ENCODE measurements at places on chromosomes 4 and X.

DNA sequence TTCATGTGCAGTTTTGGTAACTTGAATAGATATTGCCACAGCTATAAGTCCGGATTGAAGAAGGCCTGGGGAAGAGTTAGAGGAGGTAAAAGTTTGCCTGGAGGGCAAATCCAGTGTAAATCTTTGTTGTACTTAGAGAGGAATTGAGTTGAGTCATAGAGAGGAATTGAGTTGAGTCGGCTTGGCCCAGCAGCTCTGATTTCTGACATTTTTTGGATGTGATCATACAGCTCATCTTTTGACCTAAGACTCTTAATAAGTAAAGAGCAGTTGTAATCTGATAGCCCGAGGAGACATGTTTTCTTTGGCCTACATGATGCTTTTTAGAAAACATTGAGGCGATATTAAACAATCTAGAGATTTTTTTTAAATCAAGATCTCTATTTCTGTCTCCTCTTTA lies 3.9 kb downstream of the KIT start:
- DNase-seq: no peak

DNA sequence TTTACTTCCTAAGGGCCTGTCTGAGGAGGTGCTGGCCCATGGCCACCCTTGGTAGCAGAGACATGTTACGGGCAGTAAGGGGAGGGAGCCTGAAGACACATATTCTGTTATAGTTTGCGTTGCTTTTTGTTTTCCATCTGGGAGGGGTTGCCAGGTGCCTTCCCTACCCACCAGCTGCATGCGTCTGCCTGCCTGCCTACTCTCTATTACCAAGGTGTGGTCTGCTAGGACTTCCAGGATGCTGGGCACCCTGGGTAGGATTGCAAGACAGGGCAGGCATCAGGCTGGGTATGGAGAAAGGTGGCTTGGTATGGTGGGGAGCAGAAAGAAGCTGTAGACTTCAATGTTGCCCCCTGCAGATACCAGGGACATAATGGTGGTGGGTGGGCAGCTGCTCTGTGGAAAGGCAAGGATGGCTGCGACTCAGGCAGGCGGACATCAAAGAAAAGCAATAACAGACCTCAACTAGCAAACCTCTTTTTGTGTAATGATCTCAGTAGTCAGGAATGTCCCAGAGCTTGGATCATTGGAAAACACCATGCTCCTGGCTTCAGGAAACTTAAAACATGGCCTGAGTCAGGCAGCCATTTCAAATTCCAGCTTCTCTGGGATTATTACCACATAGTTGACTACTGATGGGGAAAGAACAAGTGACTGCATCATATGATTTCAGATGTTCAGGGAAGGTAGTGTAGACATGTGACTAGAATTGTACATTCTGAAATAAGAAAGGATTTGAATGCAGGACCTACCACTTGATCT lies 67.8 kb downstream of the HOPX start:
- DNase-seq: no peak

GRCh38 chrX:97527725-97528124 lies 644.0 kb downstream of the RPA4 start:
- no peak for DNase-seq

- peak; percentile 11 for DNase-seq
Measured at GRCh38 chrX:120755066-120755846, 120.4 kb downstream of the CT47B1 start.

DNA sequence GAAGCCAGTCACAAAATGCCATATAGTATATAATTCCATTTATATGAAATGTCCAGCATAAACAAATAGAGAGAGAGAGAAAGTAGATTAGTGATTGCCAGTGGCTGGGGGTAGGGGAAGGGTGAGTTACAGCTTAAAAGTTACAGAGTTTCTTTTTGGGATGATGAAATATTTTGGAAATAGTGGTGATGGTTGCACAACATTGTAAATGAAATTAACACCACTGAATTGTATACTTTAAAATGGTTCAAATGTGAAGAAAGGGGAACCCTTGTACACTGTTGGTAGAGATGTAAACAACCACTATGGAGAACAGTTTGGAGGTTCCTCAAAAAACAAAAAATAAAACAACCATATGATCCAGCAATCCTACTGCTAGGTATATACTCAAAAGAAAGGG lies 131.2 kb upstream of the GPC4 start:
- DNase-seq: no peak

DNA sequence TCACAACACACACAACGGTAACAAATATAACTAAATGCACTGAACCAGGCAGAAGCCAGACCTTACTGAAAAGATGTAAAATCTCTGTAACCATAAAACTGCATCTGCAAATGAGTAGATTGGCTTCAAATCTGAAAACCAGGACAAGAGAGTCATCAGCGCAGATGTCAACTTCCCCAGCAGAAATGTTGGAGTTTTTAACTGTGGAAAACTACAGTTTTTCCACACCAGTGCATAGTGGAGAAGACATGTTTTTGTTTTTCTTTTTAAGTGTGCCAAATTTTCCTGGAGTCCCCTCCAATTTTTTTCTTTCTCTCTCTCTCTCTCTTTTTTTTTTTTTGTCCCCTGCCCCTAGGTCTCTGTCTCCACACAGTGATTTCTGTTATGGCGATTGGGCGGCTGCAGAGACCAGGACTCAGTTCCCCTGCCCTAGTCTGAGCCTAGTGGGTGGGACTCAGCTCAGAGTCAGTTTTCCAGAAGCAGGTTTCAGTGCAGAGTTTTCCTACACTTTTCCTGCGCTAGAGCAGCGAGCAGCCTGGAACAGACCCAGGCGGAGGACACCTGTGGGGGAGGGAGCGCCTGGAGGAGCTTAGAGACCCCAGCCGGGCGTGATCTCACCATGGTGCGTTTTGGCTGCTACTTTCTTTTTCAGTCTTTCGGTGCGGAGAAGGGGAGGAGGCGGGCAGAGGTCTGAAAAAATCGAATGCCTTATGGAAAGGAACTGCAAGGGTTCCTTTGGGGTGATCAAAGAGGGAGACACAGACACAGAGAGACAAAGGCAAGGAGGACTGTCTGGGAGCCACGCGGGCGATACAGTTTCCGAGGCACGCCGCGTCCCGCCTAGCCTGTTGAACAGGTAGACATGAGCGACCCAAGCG lies at the start of gene GUCY1A1:
Gene GUCY1A1, plus strand, starts transcription at position 505 of the 878 bp plus-strand sequence. CDS start 30,020 bp downstream, outside the sequence.
- no peak for DNase-seq

- no peak for DNase-seq
Measured at GRCh38 chr4:171582961-171583581, 230.1 kb upstream of the GALNTL6 start.

GRCh38 chr4:34534916-34535315 lies 1709.4 kb downstream of the ARAP2 start:
- DNase-seq: no peak

GRCh38 chr4:145804116-145804515 lies 124.2 kb downstream of the C4orf51 start:
- no peak for DNase-seq

DNA sequence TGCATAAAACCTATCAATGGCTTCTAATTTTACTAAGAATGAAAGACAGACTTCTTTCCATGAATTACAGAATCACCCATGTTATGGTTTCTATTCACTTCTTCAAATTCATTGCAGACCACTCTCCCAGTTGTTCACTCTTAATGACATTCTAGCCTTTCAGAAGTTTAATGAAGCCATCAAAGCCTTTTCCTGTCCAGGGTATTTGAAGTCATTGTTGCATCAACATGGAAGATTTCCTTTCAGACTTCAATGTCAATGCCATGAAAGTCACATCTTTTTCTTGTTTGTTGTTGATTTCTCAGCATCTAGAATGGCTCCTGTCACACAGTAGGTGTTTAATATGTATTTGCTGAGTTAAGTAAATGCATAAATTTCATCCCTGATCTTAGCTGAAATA lies 48.1 kb upstream of the ARSJ start:
- no peak for DNase-seq

DNA sequence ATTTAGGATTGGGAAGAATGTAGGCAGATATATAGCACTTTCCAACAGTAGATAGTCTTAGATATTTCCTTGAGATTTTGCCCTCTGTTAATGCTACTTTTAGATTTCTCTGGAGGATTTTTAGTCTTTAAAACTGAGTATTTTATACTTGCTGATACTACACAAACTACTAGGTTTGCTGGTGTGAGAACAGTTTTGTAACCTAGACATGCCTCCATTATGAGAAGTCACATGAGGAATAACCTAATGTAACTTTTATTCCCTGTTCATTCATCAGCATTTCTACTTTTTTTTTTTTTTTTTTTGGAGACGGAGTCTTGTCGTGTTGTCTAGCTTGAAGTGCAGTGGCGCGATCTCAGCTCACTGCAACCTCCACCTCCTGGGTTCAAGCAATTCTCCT lies 137.2 kb downstream of the RAPGEF2 start:
- no peak for DNase-seq

DNA sequence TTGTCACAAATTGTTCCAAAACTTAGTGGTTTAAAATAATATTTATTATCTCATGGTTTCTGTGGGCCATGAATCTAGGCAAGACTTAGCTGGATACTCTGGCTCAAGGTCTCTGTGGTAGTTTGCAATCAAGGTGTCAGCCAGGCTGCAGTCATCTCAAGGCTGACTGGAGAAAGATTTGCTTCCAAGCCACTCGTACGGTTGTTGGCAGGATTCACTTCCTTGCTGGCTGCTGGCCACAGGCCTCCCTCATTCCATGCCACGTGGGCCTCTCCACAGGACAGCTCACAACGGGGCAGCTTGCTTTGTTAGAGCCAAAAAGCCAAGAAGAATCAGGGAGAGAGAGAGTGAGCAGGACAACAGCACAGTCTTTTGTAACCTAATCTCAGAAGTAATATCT lies 101.4 kb downstream of the WWC2 start:
- DNase-seq: no peak

GRCh38 chr4:144716778-144717177 lies 70.8 kb downstream of the HHIP start:
- no peak for DNase-seq

GRCh38 chr4:36111172-36111571 lies 133.1 kb downstream of the ARAP2 start:
- no peak for DNase-seq

- DNase-seq: no peak
Measured at GRCh38 chrX:31508338-31508737, 436.5 kb upstream of the FTHL17 start.

DNA sequence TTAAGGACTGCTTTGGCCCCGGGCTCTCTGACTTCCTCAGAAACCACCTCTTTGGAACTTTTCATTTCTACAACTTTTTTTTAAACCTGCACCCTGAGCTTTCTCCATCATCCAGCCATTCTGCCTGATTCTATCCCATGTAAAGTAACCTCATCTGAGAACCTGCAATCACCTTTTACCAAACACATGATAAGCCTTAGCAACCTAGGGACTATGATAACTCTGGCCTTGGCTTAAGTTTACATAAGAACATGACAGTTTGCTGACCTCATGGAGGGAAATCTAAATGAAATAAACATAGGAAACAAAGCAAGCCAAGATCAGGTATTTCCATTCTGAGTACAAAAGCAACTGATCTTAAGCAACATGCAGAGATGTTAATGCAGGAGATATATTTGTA lies 15.7 kb upstream of the TMEM150C start:
- DNase-seq: no peak

- no peak for DNase-seq
Measured at GRCh38 chr4:160493206-160493605, 1390.3 kb downstream of the RAPGEF2 start.

- no peak for DNase-seq
Measured at GRCh38 chrX:155020591-155020990, 1.9 kb downstream of the F8 start.

DNA sequence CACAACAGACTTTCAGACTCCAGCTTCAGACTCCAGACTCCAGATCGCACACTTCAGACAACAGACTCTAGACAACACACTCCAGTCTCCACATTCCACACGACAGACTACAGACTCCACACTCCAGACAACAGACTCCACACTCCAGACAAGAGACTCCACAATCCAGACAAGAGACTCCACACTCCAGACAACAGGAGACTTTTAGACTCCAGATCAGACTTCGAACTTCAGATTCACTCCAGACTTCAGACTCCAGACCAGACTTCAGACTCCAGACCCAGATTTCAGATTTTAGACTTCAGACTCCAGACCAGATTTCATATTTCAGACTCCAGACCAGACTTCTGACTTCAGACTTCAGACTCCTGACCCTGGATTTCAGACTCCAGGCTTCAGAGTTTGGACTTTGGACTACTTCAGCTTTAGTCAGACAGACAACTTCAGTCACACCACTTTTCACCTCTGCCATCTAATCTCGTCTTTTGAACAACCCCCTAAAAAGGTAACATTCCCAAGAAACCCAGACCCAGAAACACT lies 29.0 kb upstream of the TLR2 start:
- no peak for DNase-seq

DNA sequence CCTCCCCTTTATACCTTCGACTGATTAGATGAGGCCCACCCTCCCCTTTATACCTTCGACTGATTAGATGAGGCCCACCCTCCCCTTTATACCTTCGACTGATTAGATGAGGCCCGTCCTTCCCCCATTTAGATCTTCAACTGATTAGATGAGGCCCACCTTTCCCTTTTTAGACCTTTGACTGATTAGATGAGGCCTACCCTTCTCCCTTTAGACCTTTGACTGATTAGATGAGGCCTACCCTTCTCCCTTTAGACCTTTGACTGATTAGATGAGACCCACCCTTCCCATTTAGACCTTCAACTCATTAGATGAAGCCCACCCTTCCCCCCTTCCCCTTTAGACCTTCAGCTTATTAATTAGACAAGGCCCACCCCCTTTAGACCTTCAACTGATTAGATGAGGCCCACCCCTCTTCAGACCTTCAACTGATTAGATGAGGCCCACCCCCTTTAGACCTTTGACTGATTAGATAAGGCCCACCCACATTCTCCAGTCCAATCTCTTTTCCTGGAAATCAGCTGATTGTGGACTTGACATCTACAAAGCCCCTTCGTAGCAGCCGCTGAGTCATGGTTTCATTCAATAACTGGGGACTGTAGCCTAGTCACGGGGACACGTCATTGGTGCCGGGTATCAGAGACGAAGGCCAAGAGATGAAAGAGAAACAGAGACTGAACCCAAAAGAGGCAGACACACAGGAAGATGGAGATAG lies 28.8 kb upstream of the IL3RA start:
- DNase-seq: no peak

DNA sequence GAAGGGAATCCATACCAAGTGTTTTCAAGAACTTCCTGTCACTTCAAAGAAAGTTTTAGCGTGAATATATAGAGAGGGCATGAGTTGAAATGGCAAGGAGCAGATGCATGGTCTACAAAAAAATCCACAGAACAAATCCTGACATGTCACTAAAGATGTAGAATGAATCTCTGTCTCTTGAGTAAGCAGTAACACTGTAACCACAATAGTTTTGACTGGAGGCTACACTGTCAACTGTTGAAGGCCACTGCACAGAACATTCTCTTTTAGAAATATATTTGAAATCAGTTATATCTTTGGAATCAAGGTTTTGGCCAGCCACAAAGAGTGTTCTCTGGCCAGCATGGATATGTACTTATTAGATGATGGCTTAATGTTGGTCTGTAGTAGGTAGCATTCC lies 83.8 kb downstream of the VCX3B start:
- DNase-seq: no peak
